ENCODE measurements at places on chromosomes 11 and 22. TPM values are rescaled to one million over a fixed set of nuclear protein-coding genes. Genes with fewer than 3 reads are reported as not detected.

- no peak overlapping the region for H3K4me3 ChIP-seq
- H3K27ac ChIP-seq, result no peak overlapping the region
- no peak for DNase-seq
Observed at GRCh38 chr11:17510507-17511206, 33.6 kb downstream of the USH1C start.

DNA sequence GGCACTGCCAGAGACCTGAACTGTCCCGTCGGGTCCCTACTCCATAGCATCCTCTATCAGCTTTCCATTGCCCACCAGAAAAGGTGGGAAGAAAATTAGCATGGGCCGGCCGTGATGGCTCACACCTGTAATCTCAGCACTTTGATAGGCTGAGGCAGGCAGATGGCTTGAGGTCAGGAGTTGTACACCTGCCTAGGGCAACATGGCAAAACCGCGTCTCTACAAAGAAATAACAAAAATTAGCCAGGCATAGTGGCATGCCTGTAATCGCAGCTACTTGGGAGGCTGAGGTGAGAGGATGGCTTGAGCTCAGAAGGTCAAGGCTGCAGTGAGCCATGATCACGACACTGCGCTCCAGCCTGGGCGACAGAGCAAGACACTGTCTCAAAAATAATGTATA, 3.5 kb downstream of the SLC25A18 start:
- no peak overlapping the region for H3K27ac ChIP-seq
- no peak overlapping the region for H3K4me3 ChIP-seq
- no peaks in the 10 kb centered on the region for H3K27me3 ChIP-seq
- no peaks in the 10 kb centered on the region for H3K36me3 ChIP-seq

DNA sequence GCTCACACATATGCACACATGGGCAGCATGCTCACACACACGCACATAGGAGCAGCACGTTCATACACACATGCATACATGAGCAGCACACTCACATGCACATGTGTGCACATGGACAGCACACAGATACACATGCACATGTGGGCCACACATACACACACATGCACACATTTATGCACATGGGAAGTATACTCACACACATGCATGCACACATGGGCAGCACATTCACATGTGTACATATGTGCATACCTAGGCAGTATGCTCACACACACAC, 42.5 kb downstream of the RTN4R start:
- no peak overlapping the region for H3K27ac ChIP-seq
- no peaks in the 10 kb centered on the region for H3K4me1 ChIP-seq
- H3K36me3 ChIP-seq, result no peaks in the 10 kb centered on the region
- H3K27me3 ChIP-seq, result no peaks in the 10 kb centered on the region
- H3K4me3 ChIP-seq, result no peak overlapping the region
- no peak for DNase-seq

GRCh38 chr11:68173926-68174325, 39.2 kb downstream of the KMT5B start:
- H3K4me3 ChIP-seq, result no peak overlapping the region
- H3K4me1 ChIP-seq, result no peaks in the 10 kb centered on the region
- no peaks in the 10 kb centered on the region for H3K36me3 ChIP-seq
- no peaks in the 10 kb centered on the region for H3K27me3 ChIP-seq
- no peak for DNase-seq
- no peak overlapping the region for H3K27ac ChIP-seq

- no peak for DNase-seq
- no peak overlapping the region for H3K27ac ChIP-seq
- no peaks in the 10 kb centered on the region for H3K27me3 ChIP-seq
- H3K4me1 ChIP-seq, result peaks cover 55% of the 10 kb centered on the region
- no peak overlapping the region for H3K4me3 ChIP-seq
- no peaks in the 10 kb centered on the region for H3K36me3 ChIP-seq
Observed at GRCh38 chr11:27218421-27219038, 144.5 kb downstream of the CCDC34 start.

GRCh38 chr11:60774726-60775125, 10.4 kb upstream of the MS4A10 start:
- DNase-seq, result no peak
- H3K4me3 ChIP-seq, result no peak overlapping the region
- no peak overlapping the region for H3K27ac ChIP-seq
- no peaks in the 10 kb centered on the region for H3K4me1 ChIP-seq
- H3K27me3 ChIP-seq, result no peaks in the 10 kb centered on the region

MIOX gene
- not detected for total RNA-seq

GRCh38 chr11:103623933-103624332, 412.5 kb upstream of the DDI1 start:
- H3K27ac ChIP-seq, result no peak overlapping the region
- H3K4me1 ChIP-seq, result no peaks in the 10 kb centered on the region
- H3K36me3 ChIP-seq, result no peaks in the 10 kb centered on the region
- no peak for DNase-seq

DNA sequence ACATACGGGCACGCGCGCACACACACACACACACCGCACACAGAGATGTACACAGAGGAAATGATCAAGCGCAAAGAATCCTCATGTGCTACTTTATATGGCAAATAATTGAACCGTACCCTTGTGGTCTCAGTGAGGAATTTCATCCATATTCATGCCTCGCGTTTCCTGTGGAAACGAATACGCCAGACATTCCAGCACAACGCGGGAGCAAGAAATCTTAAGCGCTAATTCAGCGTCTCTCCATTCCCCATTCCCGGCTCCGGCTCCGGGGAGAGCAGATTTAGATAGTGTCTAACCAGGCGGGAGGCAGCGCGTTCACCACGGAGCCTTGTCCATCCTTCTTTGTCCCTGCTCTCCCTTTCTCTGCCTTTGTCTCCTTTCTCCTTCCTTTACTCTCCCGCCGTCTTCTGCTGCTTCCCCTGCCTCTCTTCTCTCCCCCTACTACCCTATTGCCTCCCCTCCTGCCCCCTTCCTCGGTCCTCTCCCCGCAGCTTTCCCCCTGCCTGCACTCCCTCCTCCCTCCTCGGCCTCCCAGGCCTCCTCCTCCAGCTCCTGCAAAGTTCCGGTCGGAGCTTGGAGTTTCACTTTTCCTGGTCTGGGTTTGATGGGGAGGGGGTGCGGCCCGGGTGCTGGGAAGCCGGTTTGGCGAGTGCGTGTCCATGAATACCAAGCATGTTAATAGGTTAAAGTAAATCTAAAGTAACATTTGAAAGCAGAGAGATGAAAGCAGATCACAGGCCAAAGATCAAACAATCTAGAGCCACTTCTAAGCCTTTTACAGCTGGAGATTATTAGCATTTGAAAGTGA, 579.3 kb downstream of the BUD13 start:
- no peaks in the 10 kb centered on the region for H3K27me3 ChIP-seq
- no peak for DNase-seq
- peak overlapping the region; percentile 45 for H3K27ac ChIP-seq
- peak overlapping the region; percentile 69 for H3K4me3 ChIP-seq
- H3K36me3 ChIP-seq, result no peaks in the 10 kb centered on the region

- H3K27me3 ChIP-seq, result no peaks in the 10 kb centered on the region
- H3K27ac ChIP-seq, result no peak overlapping the region
- H3K4me1 ChIP-seq, result no peaks in the 10 kb centered on the region
- H3K4me3 ChIP-seq, result no peak overlapping the region
- H3K36me3 ChIP-seq, result no peaks in the 10 kb centered on the region
Observed at GRCh38 chr11:75867778-75868374, 52.9 kb downstream of the UVRAG start.

- H3K4me1 ChIP-seq, result peaks cover 18% of the 10 kb centered on the region
- H3K4me3 ChIP-seq, result no peak overlapping the region
- H3K36me3 ChIP-seq, result peaks cover 39% of the 10 kb centered on the region
- H3K27me3 ChIP-seq, result no peaks in the 10 kb centered on the region
Observed at GRCh38 chr22:31206896-31207687, 5.0 kb upstream of the LIMK2 start.

SYNGR1 gene
- 24.2 TPM for total RNA-seq

- H3K27me3 ChIP-seq, result no peaks in the 10 kb centered on the region
- DNase-seq, result no peak
- H3K27ac ChIP-seq, result no peak overlapping the region
- H3K4me3 ChIP-seq, result no peak overlapping the region
- H3K4me1 ChIP-seq, result peaks cover 6% of the 10 kb centered on the region
Observed at GRCh38 chr11:76148231-76148630, 58.1 kb downstream of the WNT11 start.

DNA sequence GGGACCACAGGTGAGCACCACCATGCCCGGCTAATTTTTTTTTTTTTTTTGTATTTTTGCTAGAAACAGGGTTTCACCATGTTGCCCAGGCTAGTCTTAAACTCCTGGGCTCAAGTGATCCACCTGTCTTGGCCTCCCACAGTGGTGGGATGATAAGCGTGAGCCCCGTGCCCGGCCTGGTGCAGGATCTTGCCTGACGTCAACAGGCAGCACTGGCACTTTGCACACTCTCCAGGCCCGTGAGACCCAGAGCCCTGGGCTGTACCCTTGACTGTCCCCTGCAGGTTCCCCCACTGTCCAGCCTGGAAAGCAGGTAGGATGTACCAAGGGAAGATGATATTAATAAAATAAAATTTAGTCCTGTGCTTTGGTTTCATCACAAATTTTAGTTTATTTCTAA, 29.1 kb upstream of the PANX2 start:
- DNase-seq, result no peak
- no peaks in the 10 kb centered on the region for H3K27me3 ChIP-seq
- H3K27ac ChIP-seq, result no peak overlapping the region
- no peaks in the 10 kb centered on the region for H3K36me3 ChIP-seq

DEUP1 gene
- not detected for total RNA-seq

DNA sequence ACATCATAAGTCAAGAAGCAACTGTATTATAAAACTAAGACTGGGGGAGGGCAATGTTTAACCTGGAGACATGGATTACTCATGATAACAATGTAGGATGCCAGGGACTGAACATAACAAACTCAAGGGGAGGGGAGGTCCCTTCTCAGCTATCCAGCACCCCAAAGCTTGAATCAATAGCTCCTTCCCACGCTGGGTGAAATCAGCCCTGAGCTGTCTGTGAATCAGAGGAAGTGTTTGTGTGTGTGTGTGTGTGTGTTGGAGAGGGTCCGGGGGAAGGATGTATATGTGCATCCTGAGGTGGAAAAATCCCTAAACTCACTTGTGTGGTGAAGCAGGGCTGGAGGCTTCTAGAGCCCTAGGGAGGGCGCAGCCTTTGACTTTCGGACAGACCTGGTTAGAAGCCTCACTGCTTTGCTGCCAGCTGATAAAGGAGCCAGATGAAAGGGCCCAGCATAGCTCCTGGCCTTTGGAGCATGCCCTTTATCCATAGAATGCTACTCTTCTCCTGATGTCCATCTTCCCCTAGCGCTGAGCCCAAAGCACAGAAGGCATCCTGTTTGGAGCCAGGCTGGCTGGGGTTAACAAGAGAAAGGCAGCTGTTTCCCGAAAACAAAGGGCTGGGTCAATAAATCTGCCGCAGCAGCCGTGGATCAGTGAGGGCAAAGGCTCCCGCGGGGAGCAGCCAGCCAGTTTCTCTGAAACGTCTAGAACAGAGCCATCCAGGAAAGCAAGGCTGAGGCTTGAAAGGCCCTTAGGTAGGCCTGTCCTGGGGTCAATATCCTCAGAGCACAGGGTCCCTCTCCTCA, 35.8 kb downstream of the TNKS1BP1 start:
- no peaks in the 10 kb centered on the region for H3K36me3 ChIP-seq
- peaks cover 22% of the 10 kb centered on the region for H3K4me1 ChIP-seq

DNA sequence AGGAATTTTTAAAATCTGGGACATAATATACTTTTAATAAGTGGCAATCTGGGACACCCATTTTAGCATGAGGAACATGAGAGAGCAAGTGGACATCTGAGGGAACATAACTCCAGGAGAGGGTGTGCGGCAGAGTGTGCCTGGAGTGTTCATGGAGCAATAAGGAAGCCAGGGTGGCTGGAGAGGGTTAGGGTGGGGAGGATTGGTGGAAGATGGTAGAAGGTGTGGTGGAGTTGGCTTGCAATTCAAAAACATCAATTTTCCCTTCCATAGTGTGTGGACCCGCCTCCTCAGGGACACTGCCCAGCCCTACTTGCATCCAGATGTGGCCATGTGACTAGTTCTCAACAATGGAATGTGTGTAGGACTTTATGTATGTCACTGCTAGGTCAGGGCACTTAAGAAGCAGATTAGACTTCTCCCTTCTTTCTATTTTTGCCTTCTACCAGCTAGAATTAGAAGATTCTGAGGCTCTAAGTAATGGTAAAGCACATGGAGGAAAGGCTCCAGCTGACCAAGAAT, 4.4 kb upstream of the DENND5A start:
- no peak overlapping the region for H3K4me3 ChIP-seq
- H3K27me3 ChIP-seq, result no peaks in the 10 kb centered on the region
- H3K36me3 ChIP-seq, result no peaks in the 10 kb centered on the region
- no peak overlapping the region for H3K27ac ChIP-seq
- no peak for DNase-seq

DNA sequence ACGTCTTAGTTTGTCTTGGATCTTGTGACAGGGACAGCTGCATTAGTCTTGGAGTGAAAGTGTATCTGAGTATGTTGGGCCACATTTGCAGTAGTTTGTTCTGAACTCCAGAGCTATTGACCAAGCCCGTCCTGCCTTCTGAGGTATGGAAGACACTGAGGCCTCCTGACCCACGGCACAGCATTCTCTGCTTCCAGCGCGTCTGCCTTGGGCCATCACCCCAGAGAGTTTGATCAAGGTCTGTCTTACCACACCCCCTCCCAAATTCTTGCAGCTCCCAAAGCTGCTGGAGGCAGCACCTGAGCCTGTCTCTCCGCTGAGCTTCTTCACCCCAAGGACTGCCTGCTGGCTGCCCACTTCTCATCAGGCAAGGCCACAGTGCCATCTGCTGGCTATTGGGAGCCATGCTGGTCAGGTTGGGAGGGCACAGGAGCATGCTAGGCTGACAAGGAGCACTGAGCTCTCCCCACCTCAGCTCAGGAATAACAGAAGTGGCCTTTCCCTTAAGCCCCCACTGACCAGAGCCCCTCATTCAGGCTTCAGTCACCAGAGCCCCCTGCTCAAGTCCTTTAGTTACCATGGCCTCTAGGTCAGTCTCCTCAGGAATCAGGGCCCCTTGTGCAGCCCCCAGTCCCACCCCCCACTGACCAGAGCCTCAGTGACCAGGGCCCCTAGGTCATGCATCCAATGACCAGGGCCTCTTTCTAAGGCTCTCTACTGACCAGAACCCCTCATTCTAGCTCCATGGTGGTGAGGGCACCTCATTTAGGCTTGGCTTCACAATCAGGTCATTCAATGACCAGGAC, 27.2 kb upstream of the SMPD1 start:
- peak overlapping the region; percentile 30 for H3K27ac ChIP-seq
- H3K27me3 ChIP-seq, result no peaks in the 10 kb centered on the region
- H3K4me1 ChIP-seq, result no peaks in the 10 kb centered on the region
- no peaks in the 10 kb centered on the region for H3K36me3 ChIP-seq
- DNase-seq, result peak; percentile 6

GRCh38 chr11:112996994-112997393, 35.8 kb downstream of the NCAM1 start:
- H3K27ac ChIP-seq, result no peak overlapping the region
- no peaks in the 10 kb centered on the region for H3K27me3 ChIP-seq
- no peaks in the 10 kb centered on the region for H3K4me1 ChIP-seq
- DNase-seq, result no peak
- H3K4me3 ChIP-seq, result no peak overlapping the region

ZNF214 gene
- total RNA-seq, result 0.42 TPM

DNA sequence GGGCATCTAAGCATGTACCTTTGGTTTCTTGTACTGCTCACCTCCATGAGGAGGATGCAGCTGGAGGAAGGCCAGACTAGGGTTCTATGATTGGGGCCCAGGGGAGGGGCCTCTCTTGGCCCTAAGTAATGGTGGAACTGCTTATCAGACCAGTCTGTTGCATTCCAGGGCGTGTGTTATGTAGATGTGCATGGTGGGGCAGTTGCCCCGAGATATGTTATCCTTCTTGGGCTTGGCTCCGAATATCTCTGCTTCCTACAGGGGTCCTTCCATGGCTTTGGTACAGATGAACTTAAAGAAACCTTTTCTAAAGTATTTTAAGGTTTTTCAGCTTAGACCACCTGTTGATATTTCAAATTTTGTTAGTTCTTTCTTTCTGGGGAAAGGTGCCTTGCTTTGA, 126.0 kb downstream of the SWAP70 start:
- H3K36me3 ChIP-seq, result peaks cover 7% of the 10 kb centered on the region
- H3K4me1 ChIP-seq, result no peaks in the 10 kb centered on the region
- no peak overlapping the region for H3K4me3 ChIP-seq
- no peak overlapping the region for H3K27ac ChIP-seq

Measured in esophagus squamous epithelium (tissue), 5 donors.